ENCODE measurements at places on chromosomes 11 and 22. TPM values are rescaled to one million over a fixed set of nuclear protein-coding genes. Genes with fewer than 3 reads are reported as not detected.

Gene VPREB1
- not detected for total RNA-seq

Gene NXPE2
- not detected for total RNA-seq

Gene CTSW
- 0.07 TPM for total RNA-seq

Gene OR8J1
- not detected for total RNA-seq

Gene CALCA
- not detected for total RNA-seq

Gene DDI1
- total RNA-seq: not detected

Gene OR8A1
- total RNA-seq: not detected

Gene ABCG4
- total RNA-seq: 0.47 TPM

Gene OR51I1
- total RNA-seq: not detected

Gene CNGA4
- total RNA-seq: 0.07 TPM

Gene MS4A4A
- not detected for total RNA-seq

Gene SOX6
- total RNA-seq: 0.07 TPM

Gene TSPAN32
- not detected for total RNA-seq

Gene AMOTL1
- 8.9 TPM for total RNA-seq

Gene TSSK2
- total RNA-seq: not detected

Gene SMPD1
- 9.1 TPM for total RNA-seq

Gene SMIM38
- 0.05 TPM for total RNA-seq

Gene DERL3
- total RNA-seq: 0.81 TPM

Gene ZNF280A
- 3.4 TPM for total RNA-seq

Gene TOP3B
- 15.2 TPM for total RNA-seq

Gene PGA4
- total RNA-seq: not detected

Gene ACTN3
- total RNA-seq: 0.06 TPM

Gene SVIP
- total RNA-seq: 11.6 TPM

Gene LRRN4CL
- total RNA-seq: 0.09 TPM

Gene KCNJ1
- not detected for total RNA-seq

Data from A549 treated with dexamethasone at 1 μM for 4 hours (cell line).